Activated naive CD4-positive, alpha-beta T cell (primary cell): ENCODE measurements at places on chromosomes 2 and 18.

DNA sequence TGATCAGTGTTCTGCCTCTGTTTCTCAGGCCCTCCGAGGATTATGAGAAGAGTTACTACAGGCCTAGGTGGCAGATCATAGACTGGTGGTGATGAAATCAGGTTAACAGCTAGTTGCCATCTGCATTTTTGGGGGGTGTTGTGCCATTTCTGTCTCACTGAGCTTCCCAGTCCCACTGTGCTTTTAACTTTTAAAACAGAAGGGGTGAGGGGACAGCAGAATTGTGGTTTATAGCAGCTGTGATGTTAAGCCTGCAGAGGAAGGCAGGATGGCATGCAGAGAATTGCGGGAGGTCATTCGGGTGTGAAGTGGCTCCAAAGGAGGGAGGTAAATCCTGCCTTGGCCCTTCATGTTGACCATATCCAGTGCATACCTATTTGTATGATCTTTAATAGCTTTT is 5.0 kb downstream of the CAB39 start:
- no peak for DNase-seq

GRCh38 chr2:40448476-40449079 is 3.3 kb downstream of the SLC8A1 start:
- DNase-seq: no peak

DNA sequence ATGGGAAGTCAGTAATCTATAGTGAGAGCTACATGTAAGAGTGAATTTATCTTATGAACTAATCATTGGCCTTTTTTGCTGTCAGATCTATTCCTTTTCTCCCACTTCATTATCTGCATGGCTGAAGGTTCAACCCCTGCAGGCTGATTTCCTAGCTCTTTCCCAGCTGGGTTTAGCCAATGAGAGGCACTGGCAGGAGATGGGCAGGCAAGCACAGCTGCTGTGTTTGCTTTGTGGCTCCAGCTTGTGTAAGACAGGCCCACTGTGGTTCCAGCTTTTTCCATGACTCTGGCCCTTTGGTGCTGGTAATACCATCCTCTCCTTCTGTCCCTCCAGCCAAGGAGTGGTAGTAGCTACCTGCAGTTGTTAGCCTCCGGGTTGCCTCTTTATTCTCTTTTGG is 248.8 kb downstream of the PLCL1 start:
- no peak for DNase-seq

- no peak for DNase-seq
Observed at GRCh38 chr2:30060562-30060961, 86.2 kb upstream of the YPEL5 start.

- DNase-seq: no peak
Observed at GRCh38 chr2:133072837-133073694, 403.1 kb upstream of the LYPD1 start.
